Activated T-helper 1 cell treated with anti-CD3 and anti-CD28 coated beads, Interleukin-2, amount 50 U/mL, for 16 hours (primary cell): ENCODE measurements at places on chromosomes 4 and X.

GRCh38 chr4:22090661-22091351, 142.2 kb upstream of the KCNIP4 start:
- DNase-seq, result no peak

GRCh38 chr4:84901173-84901572, 65.3 kb downstream of the WDFY3 start:
- no peak for DNase-seq

DNA sequence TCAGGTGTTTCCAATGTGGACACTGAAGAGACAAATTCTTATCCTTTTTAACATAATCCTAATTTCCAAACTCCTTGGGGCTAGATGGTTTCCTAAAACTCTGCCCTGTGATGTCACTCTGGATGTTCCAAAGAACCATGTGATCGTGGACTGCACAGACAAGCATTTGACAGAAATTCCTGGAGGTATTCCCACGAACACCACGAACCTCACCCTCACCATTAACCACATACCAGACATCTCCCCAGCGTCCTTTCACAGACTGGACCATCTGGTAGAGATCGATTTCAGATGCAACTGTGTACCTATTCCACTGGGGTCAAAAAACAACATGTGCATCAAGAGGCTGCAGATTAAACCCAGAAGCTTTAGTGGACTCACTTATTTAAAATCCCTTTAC, 18.6 kb downstream of the TLR7 start:
- no peak for DNase-seq

GRCh38 chrX:49884290-49884862, 5.1 kb downstream of the USP27X start:
- DNase-seq, result peak; percentile 26

DNA sequence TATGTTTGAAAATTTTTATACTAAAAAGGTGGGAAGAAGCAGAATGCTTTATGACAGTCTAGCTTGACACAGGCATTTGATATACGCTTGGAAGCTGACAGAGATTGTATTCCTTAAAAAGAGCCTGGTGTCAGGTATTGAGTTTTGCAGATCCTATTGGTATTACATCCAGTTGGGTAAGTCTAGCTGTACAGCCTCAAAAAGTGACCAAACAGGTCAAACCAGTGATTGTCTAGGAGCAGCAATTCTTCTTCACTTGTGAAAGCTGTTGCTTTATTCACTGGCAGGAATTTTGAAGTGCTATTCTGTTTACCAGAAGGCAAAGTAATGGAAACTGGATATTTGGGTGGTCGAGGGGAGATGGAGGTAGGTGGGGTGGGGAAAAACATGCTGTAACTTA, 77.5 kb downstream of the UCHL1 start:
- DNase-seq, result no peak

DNA sequence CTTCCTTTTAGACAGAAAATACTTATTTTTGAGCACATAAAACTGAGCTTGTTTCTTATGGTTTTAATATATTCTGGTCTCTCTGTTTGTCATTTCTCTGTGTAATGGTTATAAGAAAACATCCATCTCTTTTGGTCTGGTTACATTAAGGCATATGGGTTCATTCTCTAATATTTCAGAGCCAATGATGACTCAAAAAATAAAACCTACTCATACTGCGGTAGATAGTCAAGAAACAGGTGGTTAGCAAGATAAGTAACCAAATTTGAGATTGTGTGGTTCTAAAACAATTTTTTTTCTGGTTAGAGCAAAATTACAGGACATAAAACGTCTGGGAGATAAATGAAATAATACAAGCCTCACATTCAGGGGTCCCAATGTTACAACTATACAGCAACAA, 654.5 kb downstream of the STIM2 start:
- no peak for DNase-seq

- peak; percentile 14 for DNase-seq
Observed at GRCh38 chrX:24647257-24648058, at the start of gene PCYT1B. TSS of gene PCYT1B (minus strand) at chrX:24647347. CDS start at chrX:24647105, 242 bp downstream.

DNA sequence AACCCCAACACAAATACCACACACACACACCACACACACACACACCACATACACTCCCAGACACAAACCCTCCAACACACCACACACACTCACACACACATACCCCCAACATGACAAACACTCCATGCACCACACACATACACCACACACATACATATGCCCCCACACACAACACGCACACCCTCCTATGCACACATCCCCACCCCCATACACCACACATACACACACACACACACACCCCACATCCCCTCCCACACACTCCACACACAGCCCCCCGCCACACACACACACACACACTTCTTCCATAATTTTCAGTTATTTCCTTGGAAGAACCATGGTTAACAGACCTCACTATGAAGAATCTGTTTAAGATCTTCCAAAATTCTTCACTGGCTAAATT, 173.5 kb upstream of the KCNIP4 start:
- DNase-seq, result no peak

GRCh38 chr4:128284317-128284716, 3.3 kb downstream of the PGRMC2 start:
- DNase-seq, result no peak
